ENCODE measurements at places on chromosomes 5 and 9.

DNA sequence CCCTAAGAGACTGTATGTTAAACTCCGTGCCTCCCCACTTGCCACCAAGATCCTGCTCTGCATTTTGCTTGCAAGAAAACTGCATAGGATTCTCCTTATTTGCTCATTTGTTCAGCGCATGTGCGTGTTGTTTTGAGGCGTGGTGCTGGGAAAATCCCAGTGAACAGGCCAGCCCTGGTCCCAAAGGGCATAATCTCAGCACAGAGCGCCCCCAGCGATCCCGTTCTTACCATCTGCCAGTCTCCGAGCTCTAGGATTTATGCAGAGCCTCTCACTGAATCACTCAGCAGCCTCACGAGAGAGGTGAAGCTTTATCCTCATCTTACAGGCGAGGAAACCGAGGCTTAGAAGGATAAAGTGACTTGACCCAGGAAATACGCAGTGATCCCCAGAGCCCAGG lies 11.5 kb downstream of the PRRX2 start:
- no peak for DNase-seq

GRCh38 chr9:100222674-100223073 lies 123.6 kb downstream of the INVS start:
- no peak for DNase-seq

DNA sequence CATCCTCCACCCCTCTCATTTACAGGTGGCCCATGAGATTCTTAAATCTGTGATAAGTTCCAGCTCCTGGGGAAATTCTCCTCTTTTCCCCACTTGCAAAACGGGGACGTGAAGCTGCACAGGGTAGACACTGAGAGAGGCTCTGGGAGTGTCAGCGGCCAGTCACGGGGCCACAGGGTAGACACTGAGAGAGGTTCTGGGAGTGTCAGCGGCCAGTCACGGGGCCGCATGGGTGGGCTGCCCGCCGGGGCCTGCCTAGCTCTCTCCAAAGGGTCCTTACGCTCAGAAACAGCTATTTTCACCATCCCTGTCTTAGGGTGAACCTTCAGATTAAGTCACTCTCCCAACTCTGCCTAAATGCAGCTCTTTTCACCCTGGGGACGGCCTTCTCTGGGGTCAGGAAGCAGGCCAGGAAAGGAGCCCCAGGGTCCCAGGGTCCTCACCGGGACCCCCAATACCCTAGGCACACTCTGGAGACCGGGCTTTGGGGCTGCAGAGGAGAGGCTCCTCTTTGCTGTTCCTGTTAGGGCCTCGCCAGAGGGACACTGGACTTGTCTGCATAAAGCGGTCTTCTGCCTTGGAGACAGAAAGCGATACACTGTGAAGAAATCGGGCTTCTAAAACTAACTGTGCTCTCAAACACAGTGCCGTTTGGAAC lies 1.5 kb downstream of the FAM78A start:
- DNase-seq = no peak

DNA sequence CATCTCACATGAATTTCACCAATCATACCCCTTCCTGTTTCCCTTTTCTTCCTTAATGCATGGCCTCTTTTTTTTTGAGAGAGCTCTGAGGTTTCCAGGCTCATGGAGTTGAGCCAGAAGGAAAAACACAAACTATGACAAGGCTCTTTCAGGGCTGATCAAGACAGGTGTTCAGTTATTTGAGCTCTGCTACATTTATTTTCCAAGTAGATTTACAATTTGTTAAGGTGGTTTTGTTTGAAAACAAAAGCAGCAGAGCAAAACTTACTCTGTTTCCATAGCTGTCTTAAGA lies 62.4 kb upstream of the IL7R start:
- no peak for DNase-seq

DNA sequence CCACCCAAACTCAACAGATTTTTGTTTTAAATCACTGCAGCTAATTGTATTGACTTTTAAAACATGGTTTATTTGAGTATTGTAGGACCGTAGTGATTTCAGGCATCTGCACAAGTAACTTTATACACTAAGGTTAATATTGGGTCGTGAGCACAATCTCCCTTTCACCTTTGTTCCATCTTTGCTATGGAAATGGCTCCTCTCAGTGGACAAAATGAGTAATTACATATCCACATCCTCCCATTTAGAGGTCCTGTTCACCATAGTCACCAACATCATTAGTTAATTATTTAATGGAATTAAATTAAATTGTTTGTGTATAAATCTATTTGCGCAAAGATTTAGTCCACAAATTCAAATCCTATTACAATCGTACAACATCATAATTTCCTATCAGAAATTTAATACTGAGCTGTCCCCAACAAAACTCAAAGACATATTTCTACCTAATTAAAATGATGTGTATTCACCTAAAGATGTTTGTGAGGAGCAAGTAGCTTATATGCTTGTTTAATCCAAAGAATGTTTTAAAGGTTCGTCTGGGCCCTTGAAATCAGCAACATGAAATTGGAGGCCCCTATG lies 173.0 kb upstream of the DAPK1 start:
- peak; percentile 58 for DNase-seq

DNA sequence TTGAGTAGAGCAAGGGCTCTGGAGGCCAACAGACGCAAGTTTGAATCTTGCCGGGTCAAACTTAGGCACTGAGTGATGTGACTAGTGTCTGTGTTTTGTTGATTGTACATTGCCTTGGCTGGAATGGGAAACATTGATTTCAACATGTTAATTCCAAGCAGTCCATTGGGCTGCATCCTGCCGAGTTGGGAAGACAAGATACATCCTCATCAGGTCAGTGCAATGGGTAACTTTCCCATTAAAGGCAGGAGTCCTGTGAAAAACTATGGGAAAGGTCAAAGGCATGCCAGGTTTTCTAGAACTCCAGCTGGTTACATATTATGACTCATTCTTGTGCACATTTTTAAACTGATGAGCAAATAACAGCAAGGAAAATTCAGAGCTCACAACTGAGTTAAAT lies 126.5 kb upstream of the ABCA1 start:
- no peak for DNase-seq

DNA sequence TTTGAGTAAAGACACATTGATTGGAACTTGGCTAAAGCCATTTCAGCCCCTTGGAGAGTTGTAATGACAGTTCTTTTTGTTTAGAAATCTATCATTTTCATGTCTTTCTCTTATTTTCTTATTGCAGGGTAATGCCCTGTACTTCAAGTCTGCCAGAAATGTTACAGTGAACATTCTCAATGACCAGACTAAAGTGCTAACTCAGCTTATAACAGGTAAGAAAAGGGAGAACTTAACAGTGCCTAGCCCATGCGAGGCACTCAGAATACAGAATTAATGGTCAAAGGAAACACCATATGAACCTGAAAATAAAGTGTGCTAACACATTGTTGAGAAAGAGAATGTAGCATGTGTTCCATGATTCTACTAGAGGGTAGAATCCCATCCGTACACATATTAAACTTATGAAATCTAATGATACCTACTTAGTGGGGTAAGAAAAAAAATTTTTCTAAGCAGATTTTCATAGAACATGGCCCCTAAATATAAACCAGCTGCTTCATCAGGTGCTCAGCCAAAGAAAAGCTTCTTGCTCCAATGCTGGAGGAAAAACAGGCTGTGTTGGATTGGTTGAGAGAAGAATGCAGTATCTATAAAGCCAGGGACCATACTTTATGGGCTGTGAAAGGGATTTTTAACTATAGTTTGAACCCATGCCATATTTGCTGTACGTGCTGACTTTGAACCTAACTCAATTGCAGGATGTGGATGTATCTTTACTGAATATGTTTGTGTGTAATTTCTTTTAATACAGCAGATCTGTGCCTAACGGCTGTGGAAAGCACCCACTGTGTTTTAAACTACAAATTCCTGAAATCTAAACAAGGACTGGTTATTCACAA lies 260.8 kb upstream of the PPP1R2B start:
- no peak for DNase-seq

DNA sequence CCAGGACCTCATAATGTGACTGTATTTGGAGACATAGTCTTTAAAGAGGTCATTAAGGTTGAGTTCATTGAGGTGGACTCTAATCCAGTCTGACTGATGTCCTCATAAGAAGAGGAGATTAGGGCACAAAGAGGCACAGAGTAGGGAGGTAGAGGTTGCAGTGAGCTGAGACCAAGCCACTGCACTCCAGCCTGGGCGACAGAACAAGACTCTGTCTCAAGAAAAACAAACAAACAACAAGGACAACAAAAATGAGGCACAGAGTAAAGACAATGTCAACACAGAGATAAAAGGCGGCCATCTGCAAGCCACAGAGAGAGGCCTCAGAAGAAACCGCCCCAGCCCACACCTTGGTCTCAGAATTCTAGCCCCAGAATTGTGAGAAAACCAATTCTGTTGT lies 17.0 kb upstream of the TDRD7 start:
- no peak for DNase-seq

DNA sequence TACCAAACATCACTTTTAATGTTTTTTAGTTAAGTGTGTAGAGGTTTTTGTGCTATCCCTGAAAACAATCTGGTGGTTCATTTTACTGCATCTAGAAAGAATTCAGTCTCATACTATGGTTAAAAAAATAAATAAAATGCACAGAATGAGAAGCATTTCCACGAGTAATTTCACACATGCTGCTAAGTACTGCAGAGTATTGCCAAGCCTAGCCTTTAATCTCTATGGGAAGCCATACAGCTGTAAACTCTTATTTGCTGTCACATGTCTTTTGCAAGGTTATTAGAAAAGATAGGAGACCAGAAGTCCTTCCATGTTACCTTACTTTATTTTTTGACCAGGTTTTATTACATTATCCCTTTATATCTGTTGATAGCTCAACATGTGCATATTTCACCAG lies 37.6 kb upstream of the MAN2A1 start:
- no peak for DNase-seq

GRCh38 chr9:88722753-88723152 lies 187.8 kb downstream of the NXNL2 start:
- DNase-seq = no peak

DNA sequence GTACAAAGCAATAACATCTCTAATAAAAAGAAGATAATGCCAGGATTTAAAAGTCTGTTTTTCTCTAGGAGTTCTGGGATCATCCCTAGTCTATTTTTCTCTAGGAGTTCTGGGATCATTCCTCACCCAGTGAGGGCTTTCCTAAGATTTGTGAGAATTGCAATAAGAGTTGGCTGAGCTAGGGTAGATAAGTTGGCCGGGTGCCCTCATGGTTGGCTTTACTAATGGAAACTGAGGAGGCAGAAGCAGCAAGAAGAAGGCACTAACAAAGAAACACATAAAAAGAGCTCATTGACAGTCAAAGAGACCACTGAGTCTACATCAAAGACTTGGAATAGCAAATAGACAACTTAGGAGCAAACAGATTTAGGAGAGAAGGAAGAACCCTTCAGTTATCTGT lies 4.2 kb downstream of the SLC1A3 start:
- DNase-seq = no peak

GRCh38 chr5:93349613-93350012 lies 231.4 kb downstream of the NR2F1-AS1 start:
- DNase-seq = no peak

- no peak for DNase-seq
Observed at GRCh38 chr5:137592317-137592716, 93.2 kb upstream of the SPOCK1 start.

- DNase-seq = no peak
Observed at GRCh38 chr5:21121213-21121612, 1133.2 kb upstream of the CDH18 start.

DNA sequence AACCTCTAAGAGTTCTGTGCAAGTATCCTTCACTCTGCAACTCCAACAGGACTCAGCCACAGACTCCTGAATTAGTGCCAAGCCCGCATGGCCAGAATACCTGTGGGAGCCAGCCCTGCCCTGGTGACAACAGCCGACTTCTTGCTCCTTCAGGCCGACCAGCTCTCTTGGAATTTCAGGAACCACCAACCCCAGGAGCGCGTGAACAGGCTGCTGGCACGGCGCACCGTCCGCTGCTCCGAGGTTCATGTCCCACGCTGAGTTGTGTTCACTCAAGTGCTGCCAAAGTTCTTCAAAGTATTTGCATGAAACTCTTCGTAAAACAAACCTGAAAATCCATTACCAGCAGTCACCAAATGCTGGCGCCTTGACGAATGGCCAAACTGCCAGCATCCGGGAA lies 232.8 kb downstream of the NR2F1-AS1 start:
- DNase-seq = no peak

GRCh38 chr9:101778332-101778731 lies 39.9 kb upstream of the GRIN3A start:
- DNase-seq = no peak

GRCh38 chr5:179271821-179272325 lies 73.4 kb downstream of the ADAMTS2 start:
- DNase-seq = no peak

GRCh38 chr5:148427370-148428042 lies 43.7 kb downstream of the FBXO38 start:
- no peak for DNase-seq

DNA sequence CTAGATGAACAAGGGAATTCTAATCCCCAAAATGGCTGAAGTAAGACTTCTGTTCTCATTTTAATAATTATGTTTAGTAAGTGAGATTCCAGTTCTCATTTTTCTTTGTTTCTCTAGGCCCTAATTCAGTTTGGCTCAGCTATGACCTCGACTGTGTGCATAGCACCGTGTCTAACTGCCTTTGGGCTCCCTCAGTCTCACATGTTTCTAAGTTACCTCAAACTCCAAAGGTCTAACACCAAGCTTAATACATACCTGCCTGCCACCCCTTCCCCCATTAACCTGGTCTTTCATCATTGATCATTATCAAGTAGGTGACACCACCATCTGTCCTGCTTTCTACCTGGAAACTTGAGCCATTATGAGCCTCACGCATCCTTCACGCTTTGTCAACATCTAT lies 273.2 kb downstream of the SAXO1 start:
- DNase-seq = no peak

- no peak for DNase-seq
Observed at GRCh38 chr9:94779031-94779430, 52.5 kb downstream of the AOPEP start.

GRCh38 chr9:32524892-32525708 lies 896 bp downstream of the RIGI start:
- peak; percentile 13 for DNase-seq

- DNase-seq = peak; percentile 30
Observed at GRCh38 chr5:93622240-93622885, 39.3 kb downstream of the NR2F1 start.

- DNase-seq = no peak
Observed at GRCh38 chr9:79889369-79889768, 317.6 kb downstream of the TLE4 start.

DNA sequence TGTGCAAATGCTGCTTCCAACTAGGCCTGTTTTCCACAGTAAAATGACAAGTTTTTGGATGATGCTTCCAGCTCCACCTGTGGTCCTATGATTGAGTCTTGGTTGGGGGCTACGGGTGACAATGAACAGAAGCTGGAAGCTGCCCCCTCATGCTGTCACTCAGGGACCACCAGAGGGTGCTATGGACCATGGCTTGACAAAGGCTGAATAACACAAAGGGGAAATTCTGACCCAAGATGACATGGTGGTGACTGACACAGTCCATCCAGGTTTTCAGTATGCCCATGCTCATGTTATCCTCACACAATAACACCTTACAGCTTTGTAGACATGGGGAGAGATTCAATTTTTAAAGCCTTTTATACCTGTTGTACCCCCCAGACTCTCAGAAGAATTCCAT lies 23.9 kb upstream of the SAP30L start:
- DNase-seq = no peak

DNA sequence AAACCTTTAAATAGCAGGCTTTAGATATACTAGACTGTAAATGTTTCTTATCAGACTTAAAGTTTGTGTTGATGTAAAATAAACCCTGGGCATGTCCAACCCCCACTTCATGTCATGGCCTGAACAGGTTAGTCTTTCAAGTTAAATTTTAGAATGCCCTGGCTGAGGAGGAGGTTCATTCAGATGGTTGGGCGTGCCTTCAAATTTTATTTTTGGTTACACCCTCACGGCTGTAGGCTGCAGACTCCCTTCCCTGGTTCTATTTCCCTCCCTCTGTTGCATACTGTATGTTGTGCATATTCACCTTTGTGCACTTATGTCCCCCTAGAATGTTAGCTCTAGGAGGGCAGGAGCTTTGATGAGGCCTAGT lies 5.3 kb upstream of the BICD2 start:
- no peak for DNase-seq
